ENCODE measurements at places on chromosomes 2 and 18.

- no peak for DNase-seq
These were observed 1304.3 kb upstream of the DDX18 start for GRCh38 chr2:116510117-116510671.

- DNase-seq, result no peak
These were observed 92.8 kb upstream of the MSH2 start for GRCh38 chr2:47309952-47310800.

DNA sequence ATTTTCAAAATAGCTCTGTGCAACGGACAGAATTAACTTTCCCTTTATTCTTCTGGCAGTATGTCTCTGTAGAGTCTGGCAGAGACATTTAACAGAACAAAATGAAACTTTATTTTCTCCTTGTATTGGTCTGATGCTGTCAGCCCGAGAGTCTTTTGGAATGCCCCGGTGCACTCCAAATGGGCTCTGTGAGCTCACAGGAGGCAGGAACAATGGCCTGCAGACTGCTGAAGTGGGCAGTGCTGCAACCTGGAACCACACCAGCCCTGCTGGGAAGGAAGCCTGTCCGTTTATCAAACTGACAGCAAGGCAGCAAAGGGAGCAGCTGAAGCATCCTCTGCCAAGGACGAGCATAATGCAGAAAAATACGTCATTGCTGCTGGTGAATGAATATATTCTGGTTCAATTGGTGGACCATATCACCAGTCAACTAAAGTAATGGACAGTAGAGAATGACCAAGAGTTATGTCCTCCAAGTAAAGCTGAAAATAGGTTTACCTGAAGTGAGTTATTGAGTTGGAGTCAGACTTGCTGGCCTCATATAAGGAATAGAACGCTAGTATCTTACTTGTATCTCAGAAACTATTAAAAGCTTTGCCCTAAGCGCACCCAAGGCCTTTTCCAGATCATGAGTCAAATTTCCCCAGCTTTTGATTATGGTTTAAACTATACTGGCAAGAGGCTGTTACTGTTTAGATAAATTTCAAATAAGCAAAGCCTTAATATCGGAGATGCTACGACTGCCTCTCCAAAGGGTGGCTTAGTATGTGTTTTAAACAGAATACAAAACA, 207.6 kb upstream of the TANK start:
- DNase-seq, result no peak

GRCh38 chr18:58183226-58183625, 139.2 kb downstream of the NEDD4L start:
- no peak for DNase-seq

- DNase-seq, result no peak
These were observed at the start of gene CDKL4 for GRCh38 chr2:39243469-39244123. CDKL4 (minus strand) TSS chr2:39243970.

- no peak for DNase-seq
These were observed 239.0 kb upstream of the KLHL29 start for GRCh38 chr2:23146011-23146410.

DNA sequence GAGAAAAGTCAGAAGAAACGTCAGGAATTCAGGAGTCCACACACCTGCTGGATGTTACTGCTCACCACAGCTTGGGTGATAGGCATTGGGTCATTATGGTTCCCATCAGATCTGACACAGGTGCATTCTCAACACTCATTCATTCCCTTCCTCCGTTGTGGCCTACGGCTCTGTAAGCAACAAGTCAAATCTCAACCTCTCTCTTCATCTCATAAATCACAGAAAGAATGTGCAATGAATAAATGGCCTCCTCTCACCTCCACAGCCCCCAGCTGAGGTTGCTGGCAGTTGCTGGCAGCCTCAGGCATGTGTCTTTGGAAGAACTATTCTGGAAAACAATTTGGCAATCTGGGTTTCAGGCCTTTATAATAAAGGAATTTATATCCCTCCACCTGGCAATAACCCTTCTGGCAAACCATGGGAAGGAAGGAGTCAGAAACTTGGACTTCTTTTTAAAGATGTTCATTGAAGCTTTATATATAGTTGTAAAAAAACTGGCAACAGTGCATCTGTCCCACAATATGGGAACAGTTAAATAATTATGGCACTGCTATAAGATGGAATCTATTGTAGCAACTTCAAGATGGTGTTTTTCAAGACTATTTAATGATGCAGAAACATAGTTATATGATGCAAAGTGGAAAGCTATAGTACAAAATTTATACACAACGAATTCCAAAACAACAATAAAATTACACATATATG, 175.4 kb downstream of the ANAPC1 start:
- DNase-seq, result no peak

DNA sequence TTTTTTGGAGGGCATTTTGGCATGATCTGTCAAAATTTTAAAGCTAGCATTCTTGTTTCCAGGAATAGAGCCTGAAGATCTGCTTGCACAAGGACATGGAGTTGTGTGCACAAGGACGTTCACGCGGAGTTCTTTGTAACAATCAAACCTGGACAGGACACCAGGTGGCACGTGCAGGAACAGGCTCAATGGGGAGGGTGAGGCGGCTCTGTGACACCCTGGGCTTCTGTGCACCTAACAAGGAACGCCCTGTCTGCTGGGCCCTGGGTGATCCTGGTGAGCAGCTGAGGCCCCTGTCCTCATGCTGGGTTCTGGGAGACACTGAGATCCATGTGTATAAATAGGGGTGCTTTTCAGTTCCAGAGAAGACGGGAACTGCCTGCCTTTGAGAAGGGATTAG, 93.1 kb upstream of the PXDN start:
- no peak for DNase-seq

DNA sequence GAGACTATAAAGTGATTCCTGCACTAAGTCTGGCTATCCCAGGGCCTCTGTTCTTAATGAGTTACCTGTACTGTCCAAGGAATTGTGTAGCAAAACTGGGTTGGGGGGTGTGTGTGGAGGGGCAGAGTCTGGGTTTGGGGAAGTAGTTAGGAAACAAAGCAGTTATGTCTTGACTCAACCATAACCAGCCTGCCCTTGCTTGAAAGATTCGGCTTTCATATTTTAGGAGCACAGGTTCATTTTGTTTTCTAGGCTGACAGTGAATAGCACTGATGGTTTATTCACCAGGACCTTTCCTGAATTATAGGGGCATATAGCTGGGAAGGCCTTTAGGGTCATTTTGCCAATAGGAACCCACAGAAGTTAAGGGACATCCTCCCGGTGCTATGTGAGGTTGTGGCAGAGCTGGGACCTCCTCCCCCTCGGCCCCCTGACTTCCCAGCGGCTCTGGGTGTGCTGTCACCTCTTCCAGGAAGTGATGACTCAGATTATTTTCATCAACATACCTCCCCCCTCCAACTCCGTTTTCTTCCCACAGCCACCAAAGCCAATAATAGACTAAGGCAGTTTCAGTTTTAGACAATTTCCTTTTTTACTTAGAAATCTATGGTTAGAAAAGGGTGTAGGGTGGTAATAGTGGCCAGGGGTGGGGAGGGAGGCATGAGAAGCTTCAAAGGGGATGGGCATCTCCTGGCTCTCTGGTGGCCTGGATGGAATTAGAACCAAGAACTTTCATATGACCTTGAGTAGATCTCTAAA, 44.8 kb downstream of the SETBP1 start:
- peak; percentile 17 for DNase-seq

GRCh38 chr2:222430681-222431080, 6.3 kb downstream of the SGPP2 start:
- no peak for DNase-seq

GRCh38 chr2:237124820-237125219, 39.1 kb downstream of the COPS8 start:
- no peak for DNase-seq

- DNase-seq, result no peak
These were observed 118.4 kb downstream of the ARL4C start for GRCh38 chr2:234378440-234378839.

DNA sequence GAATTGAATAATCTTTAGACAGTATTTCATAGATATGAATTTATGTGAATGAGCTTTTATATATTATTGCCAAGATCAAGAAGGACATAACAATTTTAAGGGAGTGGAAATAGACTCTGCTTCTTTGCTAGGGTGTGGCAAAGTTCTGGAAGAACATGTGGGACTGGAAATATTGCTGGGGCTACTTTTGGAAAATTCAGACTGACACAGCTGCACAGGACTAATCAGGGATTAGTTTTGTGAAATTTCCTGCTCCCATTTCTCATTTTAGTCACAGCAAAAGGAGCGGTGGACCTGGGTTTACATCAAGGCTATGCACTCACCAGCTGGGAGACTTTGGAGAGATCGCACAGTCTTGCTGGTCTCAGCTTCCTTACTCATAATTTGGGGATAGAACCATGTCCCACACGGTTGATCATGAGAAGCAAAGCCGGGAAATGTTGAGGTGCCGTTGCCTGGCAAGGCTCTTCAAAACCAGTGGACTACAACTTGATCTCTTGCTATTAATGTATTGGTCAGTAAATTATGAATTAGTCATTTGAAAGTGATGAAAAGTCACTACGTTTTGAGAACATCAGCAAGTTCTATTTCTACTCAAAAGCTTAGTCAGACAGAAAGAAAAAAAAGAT, 42.4 kb downstream of the IL1RL2 start:
- DNase-seq, result no peak

GRCh38 chr2:106956416-106956815, 70.4 kb upstream of the ST6GAL2 start:
- DNase-seq, result no peak

- DNase-seq, result no peak
These were observed 750 bp upstream of the RMP24 start for GRCh38 chr18:35971661-35972196.

- DNase-seq, result peak; percentile 27
These were observed 13.3 kb downstream of the CHRNA1 start for GRCh38 chr2:174750923-174751441.

GRCh38 chr2:128435576-128436478, 117.2 kb upstream of the HS6ST1 start:
- DNase-seq, result no peak

- DNase-seq, result no peak
These were observed 38.8 kb downstream of the SCTR start for GRCh38 chr2:119485336-119486110.

DNA sequence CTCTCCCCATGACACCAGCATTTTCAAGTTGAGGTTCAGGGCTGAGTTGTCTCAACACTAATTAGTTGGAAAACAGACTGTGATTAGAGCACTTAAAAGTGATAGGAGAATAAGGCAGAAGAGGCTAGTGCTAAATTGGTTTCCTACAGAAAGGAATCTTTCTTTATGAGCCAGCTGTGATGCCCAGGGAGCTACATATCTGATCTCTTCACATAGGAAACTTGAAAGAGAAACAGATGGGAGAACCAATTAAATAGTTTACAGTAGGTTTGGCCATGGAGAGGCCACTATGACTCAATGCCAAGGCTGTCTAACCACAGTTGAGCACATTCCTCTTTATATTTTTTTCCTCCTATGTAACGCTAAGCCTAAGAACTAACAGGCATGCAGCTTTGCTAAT, 418.3 kb upstream of the CYRIA start:
- no peak for DNase-seq

DNA sequence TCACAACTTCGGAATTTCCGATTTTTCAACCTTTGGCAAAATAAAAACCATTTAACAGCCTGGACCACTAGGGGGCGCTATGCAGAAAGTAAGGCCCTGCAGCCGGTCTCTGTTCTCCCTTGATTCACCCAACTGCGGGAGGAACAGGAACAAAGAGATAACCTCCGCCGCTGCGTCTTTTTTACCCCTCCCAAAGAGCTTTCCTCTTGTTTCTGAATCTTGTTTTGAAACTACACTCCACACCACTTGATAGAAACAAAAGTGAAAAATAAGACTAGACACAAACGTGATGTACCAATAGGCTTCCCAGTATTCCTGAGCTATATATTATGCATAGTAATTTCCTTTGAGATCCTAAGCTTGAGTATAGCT, 231.2 kb downstream of the MYO3B start:
- peak; percentile 56 for DNase-seq

DNA sequence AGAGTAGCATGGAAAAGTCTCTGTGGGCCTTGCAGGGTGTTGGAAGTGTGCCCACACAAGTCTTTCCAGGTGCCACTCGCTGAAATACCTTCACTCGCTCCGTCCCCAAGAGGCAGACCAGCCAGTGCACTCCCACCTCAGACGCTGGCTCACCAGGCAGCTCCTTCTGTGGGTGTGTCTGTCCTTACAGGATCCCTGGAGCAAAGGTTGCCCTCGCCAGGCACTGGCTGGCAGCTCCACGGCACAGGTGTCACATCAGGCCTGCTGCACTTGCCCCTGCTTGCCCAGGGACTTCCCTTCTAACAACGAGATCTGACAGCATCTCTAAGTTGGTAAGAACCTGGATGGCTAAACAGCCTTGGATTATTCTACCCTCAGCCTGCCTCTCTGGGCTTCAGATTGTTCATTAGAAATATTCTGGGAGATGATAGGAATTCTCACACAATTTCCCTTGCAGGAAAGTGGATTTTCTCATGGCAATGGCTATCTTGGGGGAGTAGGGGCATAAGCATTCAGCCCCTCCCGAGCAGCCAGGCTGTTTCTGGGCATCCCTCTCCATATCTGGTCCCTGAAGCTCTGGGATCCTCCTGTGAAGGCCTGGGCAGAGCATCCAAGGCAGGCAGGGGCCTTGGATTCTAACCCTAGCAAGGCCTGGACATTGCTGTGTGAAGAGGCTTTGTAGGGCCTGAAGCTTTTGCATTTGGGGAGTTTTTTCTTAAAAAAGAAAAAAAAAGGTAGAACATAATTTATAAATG, 262.1 kb downstream of the MYCN start:
- DNase-seq, result no peak

- no peak for DNase-seq
These were observed 157.1 kb downstream of the GALNT14 start for GRCh38 chr2:30981096-30981495.

DNA sequence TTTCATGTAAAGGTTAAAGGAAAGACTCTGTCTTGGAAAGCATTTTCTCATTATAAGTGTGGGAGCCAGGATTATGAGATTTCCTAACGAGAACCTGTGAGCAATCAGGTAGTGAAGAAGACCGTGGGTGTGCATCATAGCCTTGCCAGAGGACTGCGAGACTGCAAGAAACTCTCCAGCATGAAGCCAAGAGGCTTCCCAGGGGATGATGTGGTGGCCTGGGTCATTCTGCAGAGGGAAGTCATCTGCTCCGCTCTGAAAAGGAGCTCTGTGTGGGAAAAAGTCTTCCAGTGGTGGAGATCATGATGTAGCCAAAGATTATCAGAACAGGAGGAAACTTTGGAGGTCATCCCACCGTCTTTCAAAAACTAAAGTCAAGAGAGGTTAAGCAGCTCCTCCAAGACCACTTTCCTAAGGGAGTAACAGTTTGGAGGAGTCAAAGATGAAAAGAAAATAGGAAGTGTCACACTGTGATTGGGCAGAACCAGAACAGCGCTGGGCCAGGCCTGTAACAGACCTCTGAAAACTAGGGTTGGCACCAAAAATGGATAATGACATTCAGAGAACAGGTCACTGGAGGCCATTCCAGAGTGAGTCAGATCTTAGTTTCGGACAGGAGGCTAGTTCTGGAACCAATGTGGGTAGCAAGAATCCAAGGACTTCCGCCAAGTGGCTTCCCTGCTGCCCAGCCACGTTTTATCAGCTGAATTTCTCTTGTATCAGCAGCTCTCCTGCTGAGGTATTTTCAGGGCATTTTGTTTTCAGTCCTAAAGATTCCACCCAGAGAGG, 113.0 kb downstream of the LRATD1 start:
- DNase-seq, result no peak

DNA sequence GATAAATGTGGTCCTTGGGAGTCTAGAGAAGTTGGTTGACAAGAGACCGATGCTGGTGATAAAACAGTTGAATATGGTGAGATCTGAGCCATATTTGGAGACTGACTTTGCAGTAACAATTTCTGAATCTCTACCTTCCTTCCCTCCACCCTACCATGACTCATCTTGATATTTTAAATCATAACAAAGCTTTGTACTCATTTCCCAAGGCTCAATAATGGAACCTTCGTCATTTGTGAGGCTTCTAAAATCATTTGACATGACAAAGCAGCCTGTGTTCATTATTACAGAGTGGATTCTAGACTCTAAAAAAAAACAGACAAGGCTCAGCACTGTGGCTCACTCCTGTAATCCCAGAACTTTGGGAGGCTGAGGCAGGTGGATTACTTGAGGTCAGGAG, 38.5 kb upstream of the PDCL3 start:
- no peak for DNase-seq

All from effector memory CD4-positive, alpha-beta T cell (primary cell).